ENCODE measurements at places on chromosomes 5 and 9.

DNA sequence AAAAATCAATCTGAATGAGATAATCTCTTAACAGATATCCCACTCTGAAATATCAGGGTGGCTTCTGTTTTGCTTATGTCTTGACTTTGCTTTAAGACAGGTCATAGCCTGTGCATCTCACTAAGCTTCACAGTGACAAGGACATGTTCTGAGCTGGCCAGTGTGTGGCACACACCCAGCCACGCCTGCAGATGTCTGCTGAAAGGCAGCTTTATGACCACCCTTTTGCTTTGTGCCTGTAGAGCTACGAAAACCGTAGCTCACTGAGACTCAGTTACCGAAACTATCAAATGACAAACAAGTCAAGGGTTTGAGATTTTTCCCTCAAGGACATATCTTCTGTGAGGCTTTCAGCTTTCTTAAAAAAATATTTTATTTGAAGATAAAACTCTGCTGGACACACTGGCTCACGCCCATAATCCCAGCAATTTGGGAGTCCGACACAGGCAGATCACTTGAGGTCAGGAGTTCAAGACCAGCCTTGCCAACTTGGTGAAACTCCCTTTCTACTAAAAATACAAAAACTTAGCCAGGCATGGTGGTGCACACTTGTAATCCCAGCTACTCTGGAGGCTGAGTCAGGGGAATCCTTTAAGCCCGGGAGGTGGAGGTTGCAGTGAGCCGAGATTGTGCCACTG is 233.2 kb downstream of the SPATA31A1 start:
- no peak for DNase-seq

DNA sequence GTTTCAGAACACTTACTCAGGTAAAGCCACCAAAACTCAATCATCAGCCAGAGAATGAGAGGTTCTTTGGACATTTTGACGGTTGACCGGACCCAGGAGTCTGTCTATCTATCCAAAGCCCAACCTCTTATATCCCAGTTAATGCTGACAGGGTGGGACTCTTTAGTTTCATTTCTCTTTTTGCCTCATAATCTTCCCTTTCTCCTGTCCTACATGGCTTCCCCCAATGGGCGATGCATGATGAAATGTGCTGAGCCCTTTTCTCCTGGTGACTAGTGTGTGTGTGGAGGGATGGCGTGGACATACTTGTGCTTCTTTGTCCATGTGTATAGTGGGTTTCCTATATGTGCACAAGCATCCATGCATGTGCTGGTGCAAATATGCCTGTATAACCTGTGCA is at the start of gene TIMD4:
Gene TIMD4, minus strand, starts transcription at position 102 of the 400 bp plus-strand sequence. Its CDS starts 28 bp downstream, at position 74.
- no peak for DNase-seq

DNA sequence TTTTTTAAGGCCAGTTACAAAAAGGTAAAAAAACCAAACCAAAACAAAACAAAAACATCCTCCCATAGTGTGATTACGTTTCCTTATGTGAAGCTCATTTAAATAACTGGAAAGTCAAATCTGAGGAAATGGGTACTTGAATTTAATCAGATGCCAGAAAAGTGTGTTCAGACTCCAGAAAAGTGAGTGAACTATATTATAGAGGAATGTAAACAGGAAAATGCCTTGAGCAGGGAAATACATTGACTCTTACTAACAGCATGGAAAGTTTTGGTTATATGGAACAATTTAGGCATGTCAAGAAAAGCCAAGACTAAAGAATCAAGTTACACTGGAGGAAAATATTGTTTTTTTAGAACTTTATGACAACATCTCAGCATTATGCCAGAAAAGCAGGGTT is 37.8 kb upstream of the RNF20 start:
- no peak for DNase-seq

- DNase-seq, result no peak
Observed at GRCh38 chr9:131976157-131977108, 103.2 kb downstream of the MED27 start.

DNA sequence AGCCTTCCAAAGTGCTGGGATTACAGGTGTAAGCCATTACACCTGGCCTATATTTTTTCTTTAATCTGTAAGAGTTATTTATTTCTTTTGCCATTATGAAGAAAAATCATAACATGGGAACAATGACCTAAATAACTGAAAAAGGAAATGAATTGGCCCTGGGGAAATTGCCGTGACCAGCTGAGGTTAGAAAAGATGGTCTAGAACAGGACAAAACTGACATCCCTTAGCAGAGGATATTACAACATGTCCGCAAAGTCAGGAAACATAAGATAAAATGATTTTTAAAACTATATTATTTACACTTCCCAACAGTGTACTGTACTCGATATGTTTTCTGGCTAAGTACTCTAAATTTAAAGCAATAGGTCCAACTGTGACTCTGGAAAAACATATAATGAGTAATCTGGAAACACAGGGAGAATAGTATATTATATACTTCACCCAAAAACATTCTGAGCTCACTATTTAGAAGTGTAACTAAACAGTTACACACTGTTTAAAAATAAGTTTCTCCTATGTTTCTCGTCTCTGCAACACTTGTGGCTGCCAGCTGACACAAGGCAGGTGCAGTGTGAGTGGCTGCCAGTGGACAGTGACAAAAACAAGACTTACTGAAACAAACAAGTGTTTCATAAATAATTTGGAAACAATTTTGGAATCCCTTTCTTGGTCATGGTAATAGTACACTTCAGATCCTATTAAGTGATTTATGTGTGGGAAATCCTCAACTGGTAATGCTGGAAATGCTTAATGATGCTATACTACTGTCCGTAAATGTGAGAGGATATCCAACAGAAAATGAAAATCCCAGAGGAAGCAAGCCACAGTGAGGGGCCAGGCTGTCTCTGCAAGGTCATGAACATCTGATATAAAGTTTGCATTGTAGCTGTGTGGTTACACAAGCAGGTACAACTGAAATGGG is 69.1 kb downstream of the C9orf85 start:
- no peak for DNase-seq

DNA sequence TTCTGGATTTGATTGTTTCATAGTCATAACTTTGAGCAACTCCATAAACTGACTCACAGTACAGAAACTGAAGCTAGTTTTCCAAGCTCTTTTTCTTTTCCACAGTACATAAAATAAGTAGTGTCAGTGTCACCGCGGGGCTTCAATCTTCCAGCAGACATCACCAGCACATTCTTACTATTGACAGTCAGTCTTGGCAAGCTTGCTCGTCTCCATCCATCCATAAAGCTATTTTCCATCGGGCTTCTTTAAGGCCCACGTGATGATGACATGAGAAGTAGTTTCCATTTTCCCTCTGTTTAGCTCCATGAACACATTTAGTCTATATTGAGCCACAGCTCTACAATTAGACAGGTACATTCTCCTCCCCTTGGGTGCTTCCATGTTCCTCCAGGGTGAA is 443.4 kb downstream of the KDM4C start:
- DNase-seq, result no peak

- no peak for DNase-seq
Observed at GRCh38 chr9:16139774-16140173, 586.9 kb downstream of the CCDC171 start.

- DNase-seq, result no peak
Observed at GRCh38 chr9:131774636-131775035, 34.8 kb upstream of the RAPGEF1 start.
